ENCODE measurements at places on chromosomes 6 and 20.

DNA sequence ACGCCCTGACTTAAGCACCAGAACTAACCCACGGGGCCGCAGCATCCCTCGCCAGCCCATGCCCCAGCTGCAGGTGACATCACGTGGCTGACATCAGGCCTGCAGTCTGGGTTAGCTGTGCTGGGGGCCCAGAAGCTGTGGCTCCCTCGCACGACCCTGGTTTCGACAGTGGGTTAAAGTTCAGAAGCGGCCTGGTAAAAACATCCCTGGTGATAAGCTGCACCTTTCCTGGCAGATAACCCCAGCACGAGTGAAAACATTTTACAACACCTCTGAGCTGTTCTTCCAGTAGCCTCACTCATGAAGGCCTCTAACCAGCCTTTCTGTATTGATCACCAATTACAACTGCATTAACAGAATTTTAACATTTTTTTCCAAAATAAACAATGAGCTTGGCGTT lies 136.4 kb upstream of the RREB1 start:
- no peak for DNase-seq

DNA sequence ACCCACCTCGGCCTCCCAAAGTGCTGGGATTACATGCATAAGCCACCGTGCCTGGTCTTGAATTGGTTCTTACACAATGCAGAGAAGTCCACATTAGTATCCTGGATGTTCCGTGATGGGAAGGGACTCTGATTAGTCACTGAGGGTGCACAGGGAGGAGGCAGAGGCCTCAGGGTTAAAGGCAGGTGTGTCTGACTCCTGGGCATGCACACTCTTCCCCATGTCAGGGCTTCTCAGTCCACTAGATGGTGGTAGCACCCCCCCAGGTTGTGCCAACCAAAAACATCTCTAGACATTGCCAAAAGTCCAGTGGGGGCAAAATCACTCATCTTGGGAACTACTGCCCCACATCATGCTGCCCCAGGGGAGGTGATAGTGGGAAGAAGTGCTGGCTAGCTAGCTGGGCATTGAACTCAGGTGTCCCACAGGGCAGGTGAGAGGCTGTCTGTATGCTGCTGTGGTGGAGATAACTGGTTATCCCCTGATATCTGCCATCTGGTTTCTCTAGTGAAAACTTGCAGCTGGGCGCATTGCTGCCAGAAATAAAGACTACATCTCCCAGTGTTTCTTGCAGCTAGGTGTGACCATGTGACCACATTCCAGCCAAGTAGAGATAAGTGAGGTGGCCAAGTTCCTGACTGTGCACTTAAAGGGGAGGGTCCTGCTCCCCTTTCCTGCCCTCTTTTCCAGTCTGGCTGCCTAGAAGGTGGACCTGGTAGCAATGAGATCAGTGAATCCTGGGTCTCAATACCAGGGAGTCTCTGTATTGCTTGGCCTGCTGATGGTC lies 8.4 kb upstream of the NSFL1C start:
- DNase-seq = no peak

DNA sequence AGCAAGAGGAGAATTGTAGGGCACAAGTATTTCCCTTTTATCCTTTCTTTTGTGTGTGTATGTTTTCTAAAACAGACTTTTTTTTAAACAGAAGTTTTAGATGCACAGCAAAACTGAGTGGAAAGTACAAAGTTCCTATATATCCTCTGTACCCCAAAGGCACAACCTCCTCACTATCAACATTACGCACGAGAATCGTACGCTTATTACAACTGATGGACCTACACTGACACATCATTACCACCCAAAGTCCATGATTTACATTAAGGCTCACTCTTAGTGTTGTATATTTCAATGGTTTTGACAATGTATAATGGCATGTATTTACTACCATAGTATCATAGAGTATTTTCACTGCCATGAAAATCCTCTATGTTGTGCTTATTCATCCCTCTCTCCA lies 32.6 kb downstream of the MAN1A1 start:
- DNase-seq = no peak

GRCh38 chr6:82362144-82362543 lies 1.5 kb upstream of the TPBG start:
- no peak for DNase-seq

- DNase-seq = no peak
Measured at GRCh38 chr20:37669062-37669772, 24.6 kb upstream of the CTNNBL1 start.

Measured in stimulated activated CD8-positive, alpha-beta memory T cell treated with anti-CD3 and anti-CD28 coated beads, Interleukin-4, amount 100 ng/mL, for 24 hours (primary cell).